ENCODE measurements at places on chromosomes 7 and 10.
A peak's percentile ranks its signal among the peaks of the same experiment; 100 is the strongest.

GRCh38 chr7:47290867-47291266 lies 291.0 kb downstream of the TNS3 start:
- no peak for DNase-seq

DNA sequence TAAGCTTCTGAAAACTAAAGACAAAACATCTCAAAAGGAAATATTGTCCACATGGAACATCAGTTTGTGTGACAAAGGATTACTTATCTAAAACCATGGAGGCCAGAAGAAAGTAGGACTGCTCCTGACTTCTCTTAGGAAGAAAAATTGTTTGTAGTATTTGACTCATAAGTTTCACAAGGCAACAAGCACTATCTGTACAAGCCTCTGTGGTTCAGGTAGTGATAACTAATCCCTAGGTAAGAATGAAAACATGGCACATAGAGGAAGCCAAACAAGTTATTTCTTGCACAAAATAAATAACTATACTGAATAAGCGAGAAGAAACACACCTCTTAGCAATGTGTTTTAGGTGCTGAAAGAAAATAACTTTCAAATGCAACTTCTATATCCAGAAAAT lies 30.3 kb downstream of the TFPI2 start:
- no peak for DNase-seq

GRCh38 chr10:95333997-95334804 lies 43.4 kb upstream of the PDLIM1 start:
- DNase-seq, result no peak

- DNase-seq, result peak; percentile 3
Observed at GRCh38 chr10:92087750-92088395, 164.3 kb downstream of the BTAF1 start.

DNA sequence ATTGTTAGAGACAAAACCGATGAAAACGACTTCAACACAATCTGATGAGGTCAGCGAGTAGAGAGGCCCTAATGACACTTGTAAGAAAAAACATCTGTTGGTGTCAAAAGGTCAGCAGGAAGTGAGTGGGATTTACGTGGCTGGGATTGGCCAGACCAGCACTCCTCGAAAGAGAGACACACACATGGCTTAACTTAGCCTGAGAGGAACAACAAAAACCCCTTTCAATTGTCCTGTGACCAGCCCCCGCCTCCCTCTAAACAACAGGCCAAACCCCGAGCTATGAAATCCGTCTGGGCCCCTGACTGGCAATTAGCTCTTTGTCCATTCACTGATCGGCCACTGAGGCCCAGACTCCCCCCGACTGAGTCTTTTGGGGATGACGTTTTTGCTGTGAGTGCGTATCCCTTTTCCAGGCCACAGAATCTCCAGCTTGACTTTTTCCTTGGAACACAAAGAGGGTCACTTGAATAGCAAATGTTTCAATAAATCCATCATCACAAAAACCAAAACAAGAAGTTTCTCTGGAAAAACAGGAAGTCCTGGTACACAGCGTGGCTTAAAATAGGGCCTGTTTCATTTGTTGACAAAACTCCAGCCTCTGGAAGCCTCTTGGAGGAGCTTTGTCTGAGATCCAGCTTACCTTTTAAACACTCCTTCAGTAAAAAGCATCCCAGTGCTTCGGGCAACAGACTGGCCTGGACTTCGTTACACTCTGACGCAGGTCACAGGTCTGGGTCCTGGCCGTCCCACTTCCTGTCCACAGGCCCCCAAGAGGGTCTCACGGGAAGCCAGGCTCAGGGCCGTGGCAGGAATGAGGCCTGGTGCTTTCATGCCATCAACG lies 103.0 kb downstream of the CTBP2 start:
- DNase-seq, result no peak

- DNase-seq, result no peak
Observed at GRCh38 chr10:31647861-31648260, 280.8 kb downstream of the ARHGAP12 start.

Measured in stimulated activated CD4-positive, alpha-beta T cell treated with anti-CD3 and anti-CD28 coated beads, TNF-alpha, amount 100 ng/mL, for 24 hours (primary cell).